Stimulated activated CD8-positive, alpha-beta memory T cell treated with anti-CD3 and anti-CD28 coated beads, Interleukin-7, amount 100 ng/mL, for 24 hours (primary cell): ENCODE measurements at places on chromosomes 1 and 21.

DNA sequence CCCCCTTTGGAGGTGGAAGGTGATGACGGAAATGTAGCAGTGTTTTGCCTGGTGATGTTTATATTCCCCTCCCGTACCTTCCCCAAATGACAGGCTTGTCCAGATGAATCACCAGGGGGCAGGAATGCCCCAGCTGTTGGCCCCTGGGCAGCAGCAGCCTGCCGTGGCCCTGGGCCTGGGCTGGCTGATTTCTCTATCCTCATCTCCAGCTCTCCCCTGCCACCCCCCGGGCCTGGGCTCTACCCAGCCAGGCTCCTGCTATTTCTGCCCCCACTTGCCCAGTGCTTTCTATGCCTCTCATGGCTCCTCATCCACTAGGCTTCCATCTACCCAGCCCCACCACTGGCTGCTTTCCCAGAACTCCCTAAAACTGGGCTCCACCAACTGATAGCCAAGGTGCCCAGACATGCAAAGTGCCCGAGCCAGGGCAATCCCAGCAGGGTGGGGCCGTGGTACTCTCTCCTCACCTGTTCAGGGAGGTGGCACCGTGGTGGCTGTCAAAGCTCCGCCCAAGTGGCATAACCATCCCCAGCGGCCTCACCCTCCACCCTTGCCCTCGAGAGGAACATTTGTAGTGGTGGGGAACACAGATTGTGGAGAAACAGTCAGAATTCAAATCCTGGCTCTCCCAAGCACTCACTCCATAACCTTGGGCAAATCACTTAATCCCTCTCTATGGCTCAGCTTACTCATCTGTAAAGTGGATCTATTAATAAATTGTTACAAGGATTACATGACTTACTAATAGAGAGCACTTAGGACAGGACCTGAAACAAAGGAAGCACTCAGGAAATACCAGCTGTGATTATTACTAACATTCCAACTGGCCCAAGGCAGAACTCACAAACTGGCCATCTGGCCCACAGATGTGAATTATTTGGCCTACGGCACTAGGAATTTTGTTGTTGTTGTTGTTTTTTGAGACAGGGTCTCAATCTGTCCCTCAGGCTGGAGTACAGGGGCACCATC lies 12.8 kb upstream of the ECE1 start:
- no peak for DNase-seq

DNA sequence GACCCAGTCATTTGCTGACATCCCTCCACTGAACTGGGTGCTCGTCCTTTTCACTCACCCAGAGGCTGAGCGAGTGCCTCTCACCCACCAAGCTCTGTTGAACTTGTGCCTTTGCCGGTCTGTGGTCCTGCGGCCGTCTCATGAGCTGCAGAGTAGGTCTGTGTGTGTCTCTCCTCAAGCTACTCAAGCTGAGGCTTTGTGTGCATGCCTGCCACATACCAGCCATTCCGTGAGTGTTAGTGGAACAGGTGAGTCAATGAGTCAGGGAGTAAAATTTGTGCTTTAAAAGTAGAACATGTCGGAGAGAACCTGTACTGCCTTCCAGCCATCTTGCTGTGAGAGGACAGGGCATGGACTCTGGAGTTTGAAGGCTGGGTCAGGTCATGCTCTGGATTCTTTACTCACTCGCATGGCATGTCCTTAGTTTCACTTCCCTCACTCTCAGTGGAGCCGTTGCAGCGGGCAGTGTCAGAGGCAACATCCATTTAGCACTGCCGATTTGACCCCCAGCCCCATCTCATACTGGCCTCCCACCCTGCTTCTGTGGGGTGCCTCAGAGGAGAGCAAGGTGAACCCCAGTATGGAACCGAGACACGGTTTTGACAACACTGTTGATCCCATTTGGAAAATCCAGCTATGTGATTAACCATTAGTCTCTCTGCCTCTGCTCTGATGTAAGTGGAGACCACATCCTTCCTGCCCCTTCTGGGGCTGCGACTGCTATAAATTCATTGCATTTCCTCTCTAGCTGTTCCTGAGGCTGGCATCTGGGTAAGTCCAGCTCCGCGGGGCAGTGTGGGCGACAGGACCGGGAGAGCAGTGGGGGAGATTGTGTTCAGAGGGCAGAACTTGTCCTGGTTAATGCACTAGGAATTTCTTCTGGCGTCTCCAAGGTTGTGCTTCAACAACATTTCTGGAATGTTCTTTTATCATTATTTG lies at the start of gene NLRP3:
TSS of gene NLRP3 (plus strand) at position 751 of the 939 bp plus-strand sequence. CDS start 2,628 bp downstream, outside the sequence.
- no peak for DNase-seq

GRCh38 chr21:42247716-42248115 lies 28.8 kb downstream of the ABCG1 start:
- DNase-seq = no peak

DNA sequence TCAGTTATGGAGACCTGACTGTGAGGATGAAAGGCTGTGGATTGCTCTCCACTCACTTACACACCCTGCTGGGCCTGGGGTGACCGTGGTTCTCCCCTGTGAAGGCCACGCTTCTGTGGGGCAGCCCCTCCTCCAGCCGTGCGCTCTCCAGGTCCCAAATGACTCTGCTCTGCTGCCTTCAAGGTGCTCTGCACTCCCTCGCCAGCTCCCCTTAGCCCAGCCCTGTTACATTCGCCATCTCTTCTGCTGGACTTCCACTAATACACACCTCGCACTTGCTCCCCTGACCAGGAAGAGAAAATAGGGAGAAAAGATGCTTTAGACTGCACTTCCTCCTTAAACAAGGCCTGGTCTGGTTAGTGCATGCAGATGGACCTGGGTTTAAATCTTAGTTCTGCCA lies 24.6 kb downstream of the OPTC start:
- no peak for DNase-seq

DNA sequence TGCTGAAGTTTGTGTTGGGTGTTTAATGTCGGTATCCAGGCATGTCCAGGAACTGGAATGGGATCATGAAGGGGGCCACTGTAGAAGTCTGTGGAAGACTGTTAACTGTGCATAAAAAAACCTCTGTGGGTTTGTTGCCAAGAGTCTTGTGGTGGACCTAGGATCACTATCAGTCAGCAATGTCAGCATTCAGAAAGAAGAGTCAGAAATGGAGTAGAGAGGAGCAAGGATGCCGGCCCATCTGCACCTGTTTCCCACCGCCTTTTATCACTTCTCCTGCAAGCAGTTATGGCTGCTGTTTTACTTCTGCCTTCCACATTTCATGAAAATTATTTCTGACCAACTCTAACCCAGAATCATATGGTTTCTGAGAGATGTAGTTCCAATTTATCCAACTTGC lies 36.7 kb downstream of the CLCA4 start:
- DNase-seq = no peak

GRCh38 chr1:170593173-170594011 lies 61.4 kb downstream of the GORAB start:
- DNase-seq = no peak

- no peak for DNase-seq
Observed at GRCh38 chr1:115840605-115841460, at the start of gene NHLH2. NHLH2 (minus strand) TSS chr1:115841126; CDS start chr1:115838372, 2,754 bp downstream.

GRCh38 chr1:177873238-177873637 lies 96.6 kb downstream of the SEC16B start:
- no peak for DNase-seq

- no peak for DNase-seq
Observed at GRCh38 chr1:223704921-223705878, 7.1 kb upstream of the CAPN2 start.

- no peak for DNase-seq
Observed at GRCh38 chr1:219542828-219543518, 69.9 kb downstream of the ZC3H11B start.

- no peak for DNase-seq
Observed at GRCh38 chr1:246151796-246152434, 355.2 kb downstream of the SMYD3 start.

GRCh38 chr1:93042187-93043056 lies 36.7 kb upstream of the MTF2 start:
- no peak for DNase-seq

GRCh38 chr1:166511761-166512160 lies 327.5 kb upstream of the POGK start:
- DNase-seq = no peak

DNA sequence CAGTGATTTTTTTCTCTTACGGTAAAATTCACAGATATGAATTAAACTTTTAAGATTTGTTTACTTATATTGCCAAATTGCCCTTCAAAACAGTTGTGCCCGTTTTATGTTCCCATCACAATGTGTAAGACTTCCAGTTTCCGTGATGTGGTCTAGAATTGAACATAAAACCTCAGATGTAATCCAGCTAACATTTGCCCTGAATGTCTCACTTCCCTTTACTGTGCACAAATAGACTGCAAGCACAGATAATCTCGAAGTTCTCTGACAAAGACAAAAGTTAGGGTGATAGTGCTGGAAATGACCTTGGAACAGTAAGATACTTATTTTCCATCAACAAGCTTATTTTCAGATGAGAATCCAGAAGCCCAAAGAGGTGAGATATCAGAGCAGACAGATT lies 177.5 kb downstream of the ZZZ3 start:
- no peak for DNase-seq

DNA sequence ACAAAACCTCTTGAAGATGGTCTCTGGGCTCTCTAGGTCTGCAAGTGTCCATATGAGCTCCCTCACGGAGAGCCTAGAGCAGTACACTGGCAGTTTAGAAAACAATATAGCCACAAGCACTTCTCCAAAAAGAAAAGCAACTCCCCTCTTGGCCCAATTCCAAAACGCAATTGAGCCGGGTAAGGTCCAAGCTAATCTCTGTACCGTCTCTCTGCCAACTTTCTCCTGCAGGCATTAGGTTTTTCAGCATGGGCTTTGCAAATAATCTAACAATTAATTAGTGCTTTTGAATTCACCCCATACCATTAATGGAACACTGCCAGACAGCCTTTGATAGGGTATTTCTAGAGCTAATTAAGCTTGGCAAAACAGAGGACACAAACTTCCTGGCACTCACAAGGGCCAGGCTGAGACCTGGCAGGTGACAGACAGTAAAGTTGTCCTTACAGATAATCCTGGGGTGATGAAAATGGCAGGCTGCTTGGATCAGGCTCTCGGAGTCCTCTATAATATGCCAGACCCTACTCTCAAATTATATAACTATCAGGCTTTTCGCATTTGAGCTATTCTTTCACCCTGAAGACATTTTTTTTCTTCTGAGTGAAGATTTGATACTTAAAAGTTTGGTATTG lies 39.8 kb downstream of the TGFBR3 start:
- no peak for DNase-seq

GRCh38 chr1:108699375-108700332 lies 7.5 kb downstream of the PRPF38B start:
- DNase-seq = no peak

GRCh38 chr1:100188617-100189016 lies 10.6 kb upstream of the LRRC39 start:
- no peak for DNase-seq

DNA sequence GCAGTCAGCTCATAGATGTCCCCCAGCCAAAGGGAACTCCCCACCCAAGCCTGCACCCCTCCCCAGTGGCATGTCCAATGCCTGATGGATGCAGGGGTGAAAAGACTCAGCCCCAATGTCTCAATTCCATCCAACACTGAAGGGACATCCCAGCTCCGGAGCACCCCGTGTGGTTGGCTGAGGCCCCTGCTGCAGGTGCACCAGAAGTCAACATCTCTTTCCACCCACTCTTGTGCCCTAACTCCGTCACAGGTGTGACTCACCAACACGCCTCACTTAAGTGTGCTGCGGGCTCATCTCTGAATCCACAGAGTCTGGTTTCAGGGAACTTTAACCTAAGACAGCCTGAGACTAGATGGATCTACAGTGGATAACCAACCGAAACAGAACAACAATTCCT lies 40.9 kb upstream of the ZBTB18 start:
- peak; percentile 3 for DNase-seq

GRCh38 chr1:26833432-26834405 lies 7.2 kb downstream of the ZDHHC18 start:
- DNase-seq = peak; percentile 65

DNA sequence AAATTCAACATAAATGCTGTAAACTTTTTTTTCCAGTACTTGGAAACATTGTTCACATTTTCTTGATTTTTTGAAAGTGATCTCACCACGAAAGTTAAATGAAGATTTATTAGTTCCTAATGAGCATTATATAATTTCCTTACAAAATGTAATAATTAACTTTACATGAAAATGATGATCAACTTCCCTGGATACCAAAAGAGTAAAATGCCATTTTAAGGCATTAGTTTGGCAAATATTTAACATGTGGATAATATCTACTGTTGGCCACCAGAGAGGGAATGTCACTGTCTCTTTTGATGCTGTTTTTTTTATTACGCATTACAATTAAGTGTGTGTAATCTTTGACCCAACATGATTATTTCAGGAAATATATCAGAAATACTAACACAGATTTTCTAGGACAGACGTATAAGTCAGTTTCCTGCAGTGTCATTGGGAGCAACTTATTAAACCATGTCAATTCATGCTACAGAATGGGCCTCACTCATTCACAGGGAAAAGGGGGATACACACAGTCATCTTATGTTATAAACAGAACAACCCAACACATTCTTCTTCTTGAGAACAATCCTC lies 903.9 kb upstream of the ADGRL2 start:
- DNase-seq = no peak

- DNase-seq = no peak
Observed at GRCh38 chr1:172939475-172939874, 111.3 kb downstream of the TNFSF18 start.

DNA sequence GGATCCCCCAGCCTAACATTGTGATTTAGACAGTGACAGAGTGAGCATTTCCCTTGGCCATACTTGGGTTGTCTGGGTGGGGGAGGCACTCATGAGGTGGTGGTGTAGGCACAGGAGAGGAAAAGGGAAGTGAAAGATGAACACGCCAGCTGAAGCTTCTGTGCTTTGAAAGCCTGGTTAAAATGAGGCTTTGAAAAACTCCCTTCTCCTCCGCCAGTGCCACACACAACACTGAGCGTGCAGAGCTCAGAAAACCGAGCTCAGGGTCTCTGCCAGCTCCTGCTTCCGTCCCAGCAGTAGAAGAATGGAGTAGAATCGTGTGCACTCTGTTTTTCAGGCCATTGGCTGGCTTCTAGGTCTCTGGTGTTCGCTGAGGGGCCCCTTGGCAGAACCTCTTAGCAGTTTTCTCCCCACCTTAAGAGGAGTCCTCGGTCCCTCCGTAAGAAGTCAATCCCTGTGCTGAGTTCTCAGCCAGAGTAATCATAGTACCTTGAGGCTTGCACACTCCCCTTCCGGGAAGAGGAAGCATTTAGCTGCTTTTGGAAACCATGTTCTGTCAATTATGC lies 12.9 kb downstream of the PLEKHM2 start:
- DNase-seq = no peak

GRCh38 chr1:214538496-214538895 lies 12.9 kb downstream of the PTPN14 start:
- DNase-seq = no peak

DNA sequence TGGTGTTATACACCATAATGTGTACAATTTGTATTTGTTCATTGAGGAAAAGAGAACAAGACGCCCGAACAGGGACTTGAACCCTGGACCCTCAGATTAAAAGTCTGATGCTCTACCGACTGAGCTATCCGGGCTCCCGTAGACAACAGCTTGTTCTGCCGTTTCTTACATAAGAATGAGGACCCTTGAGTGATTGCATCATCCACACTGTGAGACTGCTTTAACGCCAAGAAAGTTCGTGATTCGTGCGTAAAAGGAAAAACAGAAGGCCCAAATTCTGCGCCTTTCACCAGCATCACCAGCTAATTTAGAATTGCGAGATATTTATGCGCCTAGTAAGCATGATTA lies 9.3 kb upstream of the MDM4 start:
- peak; percentile 72 for DNase-seq

- no peak for DNase-seq
Observed at GRCh38 chr1:178134061-178134460, 40.2 kb downstream of the RASAL2 start.
